GM19239 (cell line): ENCODE measurements at places on chromosomes 1 and 21.

- no peak for DNase-seq
Measured at GRCh38 chr1:195733826-195734225, 874.4 kb downstream of the KCNT2 start.

DNA sequence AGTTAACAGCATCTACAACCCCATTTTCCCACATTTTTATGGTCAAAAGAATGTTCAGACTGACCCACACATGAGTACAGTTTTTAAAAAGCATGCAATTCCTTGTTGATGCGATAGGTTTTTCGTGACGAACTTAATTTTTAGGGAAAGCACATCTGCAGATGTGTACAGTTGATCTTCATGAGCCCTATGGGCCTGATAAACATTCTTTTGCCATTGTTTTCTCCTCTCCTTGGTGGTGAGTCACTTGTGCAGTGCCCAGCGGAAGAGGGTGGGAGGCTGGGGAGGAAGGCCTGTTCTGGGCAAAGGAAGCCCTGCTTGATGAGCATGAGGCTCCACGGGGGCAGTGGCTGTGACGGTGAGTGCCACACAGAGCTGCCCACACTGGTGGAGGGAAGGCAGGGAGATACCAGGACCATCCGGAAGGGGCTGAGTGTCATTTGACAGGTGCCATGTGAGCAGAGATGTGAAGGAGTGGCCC, 5.3 kb downstream of the ARF1 start:
- no peak for DNase-seq

- DNase-seq = no peak
Measured at GRCh38 chr1:64842224-64842623, 97.3 kb downstream of the RAVER2 start.

DNA sequence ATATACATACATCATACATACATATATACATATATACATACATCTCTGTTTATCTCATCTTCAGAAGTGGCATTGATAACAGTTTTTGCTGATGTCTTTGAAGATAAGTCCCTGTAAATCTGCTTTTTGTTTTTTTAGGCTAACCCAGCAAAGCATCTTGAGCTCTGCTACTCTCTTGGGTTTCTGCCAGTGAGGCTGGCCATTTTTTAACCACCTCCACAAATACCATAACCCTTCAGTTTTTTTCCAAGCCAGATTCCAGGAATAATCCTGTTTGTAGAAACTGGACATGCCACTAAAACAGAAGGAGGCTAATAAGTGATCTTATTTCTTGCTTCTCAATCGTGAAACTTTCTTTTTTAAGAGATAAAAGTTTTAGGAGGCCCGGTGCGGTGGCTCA, 21.6 kb downstream of the SDHC start:
- no peak for DNase-seq

DNA sequence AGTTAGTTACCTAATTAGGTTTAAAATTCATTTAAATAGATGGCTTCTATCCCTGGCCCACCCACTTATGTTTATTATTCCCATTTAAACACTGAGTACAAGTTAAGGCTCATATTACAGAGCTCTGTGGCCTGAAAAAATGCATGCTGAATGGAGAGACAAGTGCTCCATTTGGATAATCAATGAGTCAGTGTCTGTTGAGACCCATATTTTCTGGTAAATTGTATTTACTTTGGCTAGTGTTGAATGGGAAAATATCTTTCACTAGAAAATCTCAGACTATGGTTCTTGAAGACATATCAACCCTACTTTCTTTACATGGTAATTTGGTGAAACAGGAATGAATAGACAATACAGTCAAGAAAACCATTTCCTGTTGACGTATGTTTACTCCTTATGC, 356.0 kb downstream of the S1PR1 start:
- DNase-seq = no peak

DNA sequence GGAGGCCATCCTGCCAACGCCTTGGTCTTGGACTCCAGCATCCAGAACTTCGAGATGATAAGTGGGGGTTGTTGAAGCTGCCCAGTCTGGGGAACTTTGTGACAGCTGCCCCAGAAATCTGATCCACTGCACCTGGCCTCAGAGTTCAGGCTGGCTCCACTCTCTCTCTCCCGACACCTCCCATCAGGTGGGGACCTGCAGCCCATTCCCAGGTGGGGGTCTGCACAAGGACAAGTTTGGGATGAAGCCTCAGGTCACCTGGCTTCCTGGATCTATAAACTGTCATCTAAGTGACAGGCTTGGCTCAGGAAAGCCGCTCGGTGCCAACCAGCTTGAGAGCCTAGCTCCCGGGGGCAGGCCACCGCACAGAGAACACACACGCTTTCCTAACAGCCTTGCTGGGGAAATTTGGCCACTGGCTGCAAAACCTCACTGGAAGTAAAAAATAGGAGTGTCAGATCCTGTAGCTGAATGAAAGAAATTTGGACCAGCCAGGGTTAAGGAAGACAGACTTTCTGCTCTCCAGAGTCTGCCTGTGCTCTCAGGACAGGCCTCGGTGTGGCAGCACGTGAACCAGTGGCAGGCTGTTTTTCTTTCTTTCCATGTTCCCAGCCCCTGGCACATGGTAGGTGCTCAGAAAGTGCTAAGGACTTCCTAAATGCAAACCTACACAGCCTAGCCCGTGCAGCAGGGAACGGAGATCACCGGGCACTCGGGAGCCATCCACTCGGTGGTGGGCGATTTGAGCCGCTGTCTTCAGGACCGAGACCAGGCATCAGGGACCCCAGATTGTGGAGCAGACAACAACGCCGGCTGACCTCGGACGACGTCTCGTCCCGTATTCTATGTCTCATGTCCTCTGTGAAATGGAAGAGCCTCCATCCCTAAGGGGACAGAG, 42.6 kb upstream of the LBR start:
- no peak for DNase-seq

GRCh38 chr1:82646336-82646735, 845.6 kb downstream of the ADGRL2 start:
- DNase-seq = no peak

- no peak for DNase-seq
Measured at GRCh38 chr1:44408632-44409602, 3.9 kb downstream of the RNF220 start.

GRCh38 chr1:30318864-30319718, 404.3 kb downstream of the MATN1 start:
- no peak for DNase-seq

DNA sequence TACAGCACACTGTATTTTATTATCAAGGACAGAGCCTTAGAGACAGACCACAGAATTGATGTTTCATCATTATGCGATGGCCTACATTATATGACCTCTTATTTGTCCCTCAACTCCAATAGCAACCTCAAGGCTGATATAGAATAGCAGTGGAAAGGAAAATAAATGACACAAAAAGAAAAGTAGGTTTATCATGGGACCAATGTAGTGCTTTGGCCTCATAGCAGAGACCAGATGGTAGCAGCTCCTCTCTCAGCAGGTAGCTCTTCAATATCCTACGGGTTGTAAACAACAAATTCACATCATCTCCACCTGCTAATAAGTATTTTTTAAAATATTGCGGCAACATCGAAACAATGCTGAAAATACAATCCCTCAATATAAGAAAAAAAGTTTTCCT, 25.2 kb downstream of the ANP32E start:
- DNase-seq = no peak

DNA sequence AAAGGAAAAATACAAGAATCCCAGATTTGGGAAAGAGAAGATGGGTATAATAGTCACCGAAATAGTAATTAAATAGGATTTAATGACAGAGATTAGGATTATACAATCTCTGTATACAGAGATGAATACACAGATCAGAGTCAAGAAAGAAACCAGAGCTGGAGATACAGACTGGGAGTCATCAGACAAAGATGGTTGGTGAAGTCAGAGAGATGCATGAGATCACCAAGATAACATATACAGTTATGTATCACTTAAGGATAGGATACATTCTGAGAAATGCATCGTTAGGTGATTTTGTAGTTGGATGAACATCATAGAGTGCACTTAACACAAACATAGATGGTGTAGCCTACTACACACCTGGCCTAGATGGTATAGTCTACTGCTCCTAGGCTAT, 49.8 kb downstream of the VCAM1 start:
- DNase-seq = no peak

- DNase-seq = no peak
Measured at GRCh38 chr21:29135481-29135880, 5.0 kb downstream of the MAP3K7CL start.

- DNase-seq = peak; percentile 17
Measured at GRCh38 chr1:232655028-232655745, 25.3 kb upstream of the SIPA1L2 start.

- no peak for DNase-seq
Measured at GRCh38 chr1:85660541-85660940, 47.7 kb downstream of the ZNHIT6 start.

DNA sequence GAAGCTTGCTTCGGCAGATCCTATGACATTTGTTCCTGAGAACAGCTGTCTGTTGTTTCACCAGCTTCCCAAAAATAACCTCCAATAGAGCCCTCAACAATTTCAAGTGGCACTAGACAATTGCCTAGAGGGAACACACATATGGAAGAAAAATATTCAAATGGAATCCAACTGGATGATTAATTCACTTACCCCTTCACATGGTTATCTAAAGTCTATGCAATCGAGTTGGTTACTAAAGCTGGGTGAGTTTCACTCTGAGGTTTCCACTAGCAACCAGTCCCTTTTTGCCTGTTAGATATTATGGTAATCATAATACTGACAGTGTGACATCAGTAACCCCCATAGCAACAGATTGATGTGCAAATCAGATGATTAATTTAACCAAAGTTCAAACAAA, at the start of gene LEMD1:
TSS of gene LEMD1 (minus strand) at position 259 of the 400 bp plus-strand sequence. CDS start 1,520 bp downstream, outside the sequence.
- DNase-seq = no peak

GRCh38 chr1:30708361-30708728, 15.0 kb downstream of the MATN1 start:
- no peak for DNase-seq

DNA sequence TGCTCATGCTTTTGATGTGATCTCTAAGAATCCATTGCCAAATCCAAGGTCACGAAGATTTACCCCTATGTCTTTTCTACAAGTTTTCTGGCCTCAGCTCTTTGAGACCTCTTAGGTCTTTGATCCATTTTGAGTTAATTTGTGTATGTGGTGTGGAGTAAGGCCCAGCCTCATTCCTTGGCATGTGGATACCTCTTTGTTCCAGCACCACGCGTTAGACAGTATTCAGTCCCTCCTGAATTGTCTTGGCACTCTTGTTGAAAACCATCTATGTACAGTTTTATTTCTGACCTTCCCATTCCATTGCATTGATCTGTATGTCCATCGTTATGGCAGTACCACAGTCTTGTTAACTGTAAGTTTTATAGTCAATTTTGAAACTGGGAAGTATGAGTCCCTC, 8.0 kb upstream of the FTCD start:
- DNase-seq = no peak

DNA sequence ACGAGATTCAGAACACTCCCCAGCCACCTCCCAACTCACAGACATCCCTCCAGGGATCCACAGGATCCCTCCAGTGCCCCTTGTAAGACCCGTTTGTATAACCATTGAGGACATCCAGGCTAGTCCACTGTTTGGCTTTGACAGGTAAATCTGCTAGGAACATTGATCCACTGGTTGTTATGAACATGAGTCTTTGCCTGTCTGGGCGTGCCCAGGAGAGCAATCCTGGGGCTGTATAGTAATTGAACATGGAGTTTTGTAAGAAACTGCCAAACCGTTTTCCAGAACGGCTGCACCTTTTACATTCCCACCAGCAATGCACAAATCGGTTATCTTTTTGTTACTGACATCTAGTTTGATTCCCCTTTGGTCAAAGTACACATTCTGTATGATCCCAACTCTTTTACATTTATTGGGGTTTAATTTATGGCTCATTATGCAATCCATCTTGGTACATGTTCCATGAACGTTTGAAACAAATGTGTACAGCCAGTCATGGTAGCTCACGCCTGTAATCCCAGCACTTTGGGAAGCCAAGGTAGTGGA, 88.7 kb downstream of the WDR4 start:
- DNase-seq = no peak

GRCh38 chr21:26351661-26352060, 181.1 kb upstream of the APP start:
- DNase-seq = no peak

- DNase-seq = no peak
Measured at GRCh38 chr21:46124083-46124925, 26.4 kb downstream of the COL6A2 start.

GRCh38 chr1:154129391-154129970, 25.4 kb downstream of the NUP210L start:
- DNase-seq = no peak

GRCh38 chr1:5914676-5915365, 77.4 kb downstream of the NPHP4 start:
- DNase-seq = no peak
